ENCODE measurements at places on chromosomes 1 and 21.

GRCh38 chr1:203325418-203326091 is 20.2 kb downstream of the BTG2 start:
- H3K27ac ChIP-seq, result peak overlapping the region; percentile 100
- H3K4me1 ChIP-seq, result peaks cover 79% of the 10 kb centered on the region
- no peaks in the 10 kb centered on the region for H3K36me3 ChIP-seq
- H3K27me3 ChIP-seq, result no peaks in the 10 kb centered on the region
- H3K4me3 ChIP-seq, result peak overlapping the region; percentile 69

DNA sequence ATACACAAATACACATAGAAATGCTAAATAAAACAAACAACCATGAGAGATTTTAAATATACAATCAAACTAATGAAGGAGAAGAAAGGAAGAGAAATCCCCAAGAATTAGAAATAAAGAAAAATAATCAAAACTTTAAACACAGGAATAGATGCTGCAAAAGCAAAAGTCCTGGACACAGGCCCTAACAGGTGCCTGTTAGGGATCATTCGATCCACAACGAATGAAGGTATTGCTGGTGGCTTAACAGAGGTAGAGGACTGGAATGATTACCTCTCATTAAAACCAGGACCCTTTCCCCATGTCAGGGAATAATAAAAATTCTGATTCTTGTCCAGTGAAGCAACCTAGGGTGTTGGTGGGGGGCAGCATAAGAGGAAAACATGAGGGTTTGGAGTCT is 56.8 kb downstream of the CDC42BPA start:
- H3K4me1 ChIP-seq, result no peaks in the 10 kb centered on the region
- no peak for DNase-seq
- H3K27me3 ChIP-seq, result peaks cover 3% of the 10 kb centered on the region

- no peak overlapping the region for H3K27ac ChIP-seq
- H3K4me3 ChIP-seq, result no peak overlapping the region
- peaks cover 4% of the 10 kb centered on the region for H3K27me3 ChIP-seq
- H3K36me3 ChIP-seq, result no peaks in the 10 kb centered on the region
- DNase-seq, result no peak
- H3K4me1 ChIP-seq, result peaks cover 11% of the 10 kb centered on the region
Measured at GRCh38 chr1:116911188-116911553, 1.5 kb downstream of the PTGFRN start.

- no peak for DNase-seq
- H3K4me1 ChIP-seq, result peaks cover 4% of the 10 kb centered on the region
- H3K4me3 ChIP-seq, result no peak overlapping the region
- no peaks in the 10 kb centered on the region for H3K36me3 ChIP-seq
- H3K27ac ChIP-seq, result no peak overlapping the region
- H3K27me3 ChIP-seq, result no peaks in the 10 kb centered on the region
Measured at GRCh38 chr1:38064197-38064903, 17.8 kb upstream of the POU3F1 start.

DNA sequence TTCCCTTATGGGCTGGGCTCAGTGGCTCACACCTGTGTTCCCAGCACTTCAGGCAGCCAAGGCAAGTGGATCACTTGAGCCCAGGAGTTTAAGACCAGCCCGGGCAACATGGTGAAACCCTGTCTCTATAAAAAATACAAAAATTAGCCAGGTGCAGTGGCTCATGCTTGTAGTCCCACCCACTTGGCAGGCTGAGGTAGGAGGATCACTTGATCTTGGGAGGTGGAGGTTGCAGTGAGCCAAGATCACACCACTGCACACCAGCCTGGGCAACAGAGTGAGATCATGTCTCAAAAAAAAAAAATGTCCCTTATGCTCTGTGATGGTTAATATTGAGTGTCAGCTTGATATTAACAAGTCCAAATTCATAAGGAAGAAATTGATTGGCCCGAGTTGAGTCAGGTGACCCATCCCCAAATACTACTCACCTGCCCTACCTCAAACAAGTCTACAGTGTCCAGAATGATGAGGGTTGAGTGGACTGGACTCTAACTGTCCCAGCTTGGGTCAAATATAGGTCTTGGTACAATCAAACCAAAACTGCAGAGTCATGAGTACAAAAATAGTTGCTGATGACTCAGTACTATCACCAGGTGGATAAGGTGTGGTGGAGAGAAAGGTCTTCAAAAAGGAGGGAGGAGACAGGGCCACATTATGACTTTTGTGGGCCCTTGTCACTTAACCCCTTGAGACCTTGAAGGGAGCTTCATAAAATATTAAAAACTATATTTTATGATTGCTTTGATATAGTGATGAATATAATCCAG is 161.0 kb downstream of the ZNF326 start:
- H3K36me3 ChIP-seq, result no peaks in the 10 kb centered on the region
- no peak overlapping the region for H3K27ac ChIP-seq
- H3K4me3 ChIP-seq, result no peak overlapping the region
- H3K4me1 ChIP-seq, result no peaks in the 10 kb centered on the region
- DNase-seq, result no peak
- H3K27me3 ChIP-seq, result no peaks in the 10 kb centered on the region

GRCh38 chr1:208158640-208159554 is 85.3 kb downstream of the PLXNA2 start:
- H3K27ac ChIP-seq, result no peak overlapping the region
- no peaks in the 10 kb centered on the region for H3K4me1 ChIP-seq
- no peak for DNase-seq
- no peaks in the 10 kb centered on the region for H3K36me3 ChIP-seq

- no peak for DNase-seq
- no peaks in the 10 kb centered on the region for H3K36me3 ChIP-seq
- no peak overlapping the region for H3K4me3 ChIP-seq
- H3K27ac ChIP-seq, result no peak overlapping the region
- no peaks in the 10 kb centered on the region for H3K4me1 ChIP-seq
Measured at GRCh38 chr1:237702161-237702560, 188.6 kb downstream of the ZP4 start.

GRCh38 chr1:203629507-203630082 is 3.0 kb downstream of the ATP2B4 start:
- peak overlapping the region; percentile 88 for H3K27ac ChIP-seq
- H3K4me3 ChIP-seq, result peak overlapping the region; percentile 93
- H3K4me1 ChIP-seq, result peaks cover 65% of the 10 kb centered on the region
- DNase-seq, result peak; percentile 43
- peaks cover 14% of the 10 kb centered on the region for H3K36me3 ChIP-seq
- no peaks in the 10 kb centered on the region for H3K27me3 ChIP-seq

DNA sequence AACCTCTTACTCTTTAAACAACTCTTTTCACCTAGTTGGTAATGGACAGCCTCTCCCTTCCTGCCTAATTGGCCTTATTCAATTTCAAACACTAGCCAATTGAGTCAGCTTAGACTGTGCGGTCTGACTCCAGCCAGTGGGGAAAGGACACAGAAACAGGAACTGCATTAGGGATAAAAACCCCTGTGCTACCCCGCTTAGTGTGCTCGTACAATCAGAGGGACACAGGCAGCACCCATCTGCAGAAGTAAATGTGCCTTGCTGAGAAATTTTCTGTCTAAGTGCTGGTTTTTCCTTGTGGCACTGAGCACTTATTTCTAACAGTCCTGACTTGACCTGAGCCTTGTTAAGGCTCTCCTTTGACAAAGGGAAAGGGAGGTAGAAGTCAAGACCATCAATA is 6.0 kb upstream of the CD2 start:
- no peak overlapping the region for H3K4me3 ChIP-seq
- H3K27ac ChIP-seq, result no peak overlapping the region
- no peaks in the 10 kb centered on the region for H3K27me3 ChIP-seq

GRCh38 chr21:32064281-32064910 is 191.6 kb downstream of the HUNK start:
- DNase-seq, result no peak
- no peaks in the 10 kb centered on the region for H3K27me3 ChIP-seq
- H3K4me3 ChIP-seq, result no peak overlapping the region
- H3K36me3 ChIP-seq, result no peaks in the 10 kb centered on the region
- no peaks in the 10 kb centered on the region for H3K4me1 ChIP-seq
- no peak overlapping the region for H3K27ac ChIP-seq

DNA sequence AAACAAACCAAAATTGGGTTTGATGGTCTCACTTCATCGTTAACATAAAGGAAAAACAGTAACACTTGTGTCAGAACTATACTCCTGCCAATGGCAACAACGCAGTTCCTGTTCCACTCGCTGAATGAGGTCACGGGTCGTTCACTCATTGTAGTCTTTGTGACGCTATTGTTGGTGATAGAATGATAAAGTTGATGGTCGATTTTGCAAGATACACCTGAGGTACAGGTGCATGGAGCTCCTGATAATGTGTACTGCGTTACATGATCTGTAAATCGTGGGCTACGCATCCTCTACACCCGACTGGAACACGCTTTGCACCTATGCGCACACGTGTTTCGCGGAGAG is 391 bp upstream of the CENPS start:
- H3K27me3 ChIP-seq, result no peaks in the 10 kb centered on the region
- peaks cover 19% of the 10 kb centered on the region for H3K4me1 ChIP-seq
- peak overlapping the region; percentile 85 for H3K27ac ChIP-seq
- peak overlapping the region; percentile 85 for H3K4me3 ChIP-seq
- no peak for DNase-seq
- no peaks in the 10 kb centered on the region for H3K36me3 ChIP-seq

DNA sequence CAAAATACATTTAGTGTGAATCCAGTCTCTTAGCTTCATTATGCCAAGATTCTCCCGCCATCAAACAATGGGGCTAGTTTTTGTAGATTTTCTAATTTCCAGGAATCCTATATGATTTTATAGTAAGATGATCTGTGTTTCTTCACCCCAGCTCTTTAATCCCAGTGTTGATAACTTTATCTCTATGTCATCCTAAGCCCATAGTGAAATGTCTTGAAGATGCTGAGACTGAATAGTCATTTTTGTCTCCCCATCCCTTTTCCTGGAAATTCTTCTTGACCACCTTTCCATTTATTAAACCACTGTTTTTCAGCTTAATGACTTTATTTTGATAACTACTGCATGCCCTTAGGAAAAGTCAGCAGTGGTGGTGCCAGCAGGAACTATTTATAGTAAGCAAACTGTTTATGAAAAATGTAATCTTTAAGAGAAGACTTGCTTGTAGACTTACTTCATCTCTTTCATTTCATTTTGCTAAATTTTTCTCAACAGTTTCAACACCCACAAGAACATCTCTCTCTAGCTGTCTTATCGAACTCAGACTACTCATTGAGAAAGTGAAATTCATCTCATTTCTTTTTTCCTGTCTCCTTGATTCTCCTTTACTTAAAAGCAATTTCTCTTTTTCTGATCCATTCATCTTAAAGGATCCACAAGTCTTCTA is 116.6 kb downstream of the NTMT2 start:
- no peaks in the 10 kb centered on the region for H3K27me3 ChIP-seq
- H3K4me3 ChIP-seq, result no peak overlapping the region
- H3K4me1 ChIP-seq, result no peaks in the 10 kb centered on the region
- no peak overlapping the region for H3K27ac ChIP-seq

Measured in CD4-positive, CD25-positive, alpha-beta regulatory T cell (primary cell).